Foreskin fibroblast (primary cell): ENCODE measurements at places on chromosomes 4 and X.
A peak's percentile ranks its signal among the peaks of the same experiment; 100 is the strongest.

DNA sequence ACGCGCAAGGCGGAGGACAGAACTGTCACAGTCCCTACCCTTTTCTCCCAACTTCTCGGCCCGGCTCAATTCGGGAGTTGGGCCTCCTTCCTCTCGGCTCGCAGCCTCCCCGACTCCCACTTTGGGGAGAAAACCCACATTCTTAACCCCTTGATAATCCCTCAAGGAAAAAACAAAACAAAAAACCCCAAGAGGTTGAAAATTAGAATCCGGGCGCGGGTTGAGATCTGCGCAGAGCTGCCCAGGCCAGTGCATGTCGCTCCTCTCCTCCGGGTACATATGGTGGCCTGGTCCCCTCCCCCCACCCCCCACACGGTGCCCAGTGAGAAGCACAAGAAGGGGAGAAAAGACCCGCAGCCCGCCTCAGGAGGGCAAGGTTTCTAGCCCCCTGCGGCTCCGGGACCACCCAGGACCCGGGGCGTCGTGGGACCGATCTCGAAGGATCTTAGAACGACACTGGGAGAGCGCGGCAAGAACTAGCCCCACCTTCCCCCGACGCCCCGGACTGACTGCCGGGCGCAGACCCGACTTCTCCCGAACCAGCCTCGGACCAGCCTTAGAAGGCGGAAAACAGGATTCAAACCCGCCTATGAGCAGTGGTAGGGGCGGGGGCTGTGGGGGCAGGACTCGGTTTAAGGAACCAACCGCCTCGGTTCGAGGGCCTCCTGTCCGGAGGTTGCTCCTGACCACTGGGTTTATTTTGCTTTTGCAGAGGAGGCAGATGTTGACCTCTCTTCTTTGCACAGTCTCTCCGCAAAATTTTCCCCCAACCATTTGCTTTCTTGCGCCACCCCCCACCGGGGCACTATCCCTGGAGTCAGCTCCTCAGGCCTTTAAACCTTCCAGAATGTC, 2.5 kb upstream of the PDGFRA start:
- DNase-seq, result peak; percentile 94

DNA sequence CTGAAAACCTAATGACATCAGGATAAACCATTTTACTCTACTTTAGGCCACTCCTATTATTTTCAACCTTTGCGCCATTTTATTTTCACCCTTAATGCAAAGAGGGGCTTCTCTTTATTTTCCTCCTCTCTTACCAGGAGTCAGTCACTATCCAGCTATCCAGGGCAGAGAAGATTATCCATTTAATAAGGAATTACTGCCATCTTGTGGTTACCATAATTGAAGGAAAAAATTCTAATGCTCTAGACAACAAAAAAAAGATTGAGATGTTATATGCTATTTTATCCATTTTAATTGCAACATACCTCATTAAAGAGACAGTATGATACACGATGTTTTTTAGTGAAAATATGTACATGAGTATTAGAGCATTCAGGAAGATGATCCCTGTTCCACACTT, 514.5 kb upstream of the FAM241A start:
- peak; percentile 59 for DNase-seq

- peak; percentile 42 for DNase-seq
Observed at GRCh38 chr4:11704186-11704830, 275.6 kb upstream of the HS3ST1 start.

DNA sequence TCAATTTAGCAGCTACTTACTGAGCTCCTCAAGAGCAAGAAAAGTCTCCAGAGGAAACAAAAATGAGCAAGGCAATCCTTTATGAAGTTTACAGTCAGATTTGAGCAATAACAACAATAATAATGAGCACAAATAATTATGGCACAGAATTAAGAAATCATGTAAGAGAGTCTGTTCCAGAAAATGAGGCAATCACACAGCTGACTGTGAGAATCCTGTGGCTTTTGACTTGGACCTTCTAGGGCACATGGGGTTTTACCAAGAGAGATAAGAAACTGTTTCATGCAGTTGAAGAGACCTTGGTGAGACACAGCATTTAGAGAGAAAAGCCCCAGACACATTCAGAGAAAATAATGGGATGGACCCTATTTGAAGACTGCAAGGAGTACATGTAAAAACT, 362.6 kb upstream of the MAGEB2 start:
- peak; percentile 11 for DNase-seq

DNA sequence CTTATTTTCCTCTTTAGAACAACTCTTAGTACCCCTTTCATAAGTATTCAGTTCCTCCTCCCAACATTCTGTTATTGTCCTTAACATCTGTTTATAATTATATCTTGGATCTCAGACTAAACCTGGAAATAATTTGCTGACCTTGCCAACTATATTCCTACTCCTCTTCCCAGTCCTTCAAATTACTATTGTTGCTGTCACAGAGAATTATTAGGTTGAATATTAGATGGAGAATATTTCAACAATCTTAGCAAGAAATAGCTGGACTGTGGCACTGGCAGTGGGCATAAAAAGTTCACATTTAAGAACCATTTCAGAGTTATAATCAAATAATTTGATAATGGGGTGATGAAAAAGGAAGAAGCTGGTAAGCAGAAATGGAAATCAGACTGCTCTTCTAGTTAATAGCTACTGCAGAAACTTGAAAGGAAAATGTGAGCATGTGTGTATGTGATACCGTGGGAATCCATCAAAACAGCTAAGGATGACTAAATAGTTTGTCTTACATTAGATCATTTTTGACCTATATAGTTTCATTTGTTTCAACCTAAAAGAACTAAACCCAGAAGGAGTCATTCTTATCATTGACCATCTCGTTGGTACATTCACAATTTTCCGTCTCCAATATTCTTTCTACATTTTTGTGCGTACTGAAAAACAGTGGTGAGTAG, 43.3 kb upstream of the PRDM8 start:
- peak; percentile 58 for DNase-seq

DNA sequence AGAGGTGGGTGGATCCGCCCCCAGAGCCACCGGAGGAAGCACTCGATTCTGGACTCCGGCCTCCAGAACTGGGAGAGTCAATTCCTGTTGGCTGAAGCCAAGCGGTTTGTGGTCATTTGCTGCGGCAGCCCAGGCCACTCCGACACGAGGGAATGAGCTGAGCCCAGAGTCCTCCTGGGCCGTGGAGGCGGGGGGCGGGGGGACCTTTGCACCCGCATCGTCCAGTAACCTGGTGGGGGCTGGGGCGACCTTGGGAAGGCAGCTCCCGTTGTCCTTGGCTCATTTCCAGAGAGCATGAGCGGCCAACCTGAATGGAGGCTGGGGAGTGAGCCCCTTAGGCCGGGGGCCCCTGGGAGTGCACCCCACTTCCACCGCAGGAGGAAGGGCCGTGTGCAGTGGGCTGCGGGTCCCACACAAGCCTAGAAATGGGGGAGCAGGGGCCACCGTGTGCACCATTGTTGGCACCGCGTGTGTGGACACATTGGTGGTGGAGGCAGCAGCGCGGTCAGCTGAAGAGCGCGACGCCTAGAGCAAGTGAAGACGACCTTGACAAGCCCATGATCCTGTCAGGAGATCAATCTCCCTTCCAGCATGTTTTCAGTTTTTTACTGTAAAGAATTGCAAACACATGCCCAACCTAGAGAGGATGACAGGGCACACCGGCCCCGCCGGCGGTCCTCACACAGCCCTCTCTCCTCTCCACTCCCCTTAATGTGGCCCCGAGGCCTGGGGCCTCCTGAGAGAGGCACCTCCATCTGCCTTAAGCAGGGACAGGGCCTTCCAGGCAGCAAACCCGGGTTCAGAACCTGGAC, 19.9 kb upstream of the DUSP9 start:
- DNase-seq, result no peak

DNA sequence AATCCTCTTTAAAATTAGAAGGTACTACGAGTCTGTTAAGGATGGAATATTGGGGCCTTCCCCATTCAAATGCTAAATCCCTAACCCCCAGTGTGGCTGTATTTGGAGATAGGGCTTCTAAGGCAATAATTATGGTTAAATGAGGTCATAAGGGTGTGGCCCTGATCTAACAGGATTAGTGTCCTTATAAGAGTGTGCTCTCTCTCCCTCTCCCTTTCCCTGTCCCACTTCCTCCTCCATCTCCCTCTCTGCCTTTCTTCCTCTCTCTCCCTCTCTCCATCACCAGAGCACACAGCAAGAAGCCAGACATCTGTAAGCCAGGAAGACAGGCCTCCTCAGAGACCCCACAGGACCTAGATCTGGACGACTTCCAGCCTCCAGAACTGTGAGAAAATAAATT, 116.9 kb downstream of the COL25A1 start:
- no peak for DNase-seq

DNA sequence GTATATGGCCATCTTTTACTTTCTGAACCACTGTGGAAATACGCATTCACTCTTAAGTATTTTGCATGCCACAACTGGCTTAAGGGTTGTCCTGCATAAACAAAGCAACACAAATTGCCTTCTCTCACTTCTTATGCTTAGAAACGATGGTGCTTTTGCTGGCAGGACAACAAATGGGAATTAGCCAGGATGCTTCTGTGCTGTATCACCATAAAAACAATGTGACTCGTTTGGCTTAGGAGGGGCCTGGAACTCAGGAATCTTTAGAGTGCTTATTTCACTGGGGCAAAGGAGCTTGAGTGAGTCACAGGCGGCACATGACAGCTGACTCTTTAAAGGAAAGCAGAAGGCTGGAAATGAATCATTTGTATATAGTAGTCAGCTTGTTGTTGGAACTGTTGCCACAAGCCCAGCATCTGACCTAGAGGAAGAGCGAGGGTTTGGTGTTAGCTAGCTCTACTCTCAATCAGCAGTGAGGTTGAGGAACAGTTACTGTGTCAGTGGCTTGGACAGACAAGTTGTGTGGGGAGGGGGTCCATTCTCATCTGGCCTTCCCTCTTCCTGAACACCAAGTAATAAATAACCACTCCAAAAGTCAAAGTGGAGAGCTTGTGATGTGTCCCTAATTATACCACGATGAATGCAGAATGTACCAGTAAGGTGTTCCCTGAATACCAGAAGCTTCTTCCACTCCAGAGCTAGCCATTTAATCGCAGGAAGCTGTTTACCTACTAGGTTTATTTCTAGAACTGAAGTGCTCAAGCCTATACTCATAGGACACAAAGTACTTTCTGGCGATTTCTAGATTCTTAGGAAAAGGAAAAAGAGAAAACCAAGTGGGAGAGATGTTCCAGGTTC, 293.1 kb downstream of the CAMK2D start:
- peak; percentile 99 for DNase-seq

DNA sequence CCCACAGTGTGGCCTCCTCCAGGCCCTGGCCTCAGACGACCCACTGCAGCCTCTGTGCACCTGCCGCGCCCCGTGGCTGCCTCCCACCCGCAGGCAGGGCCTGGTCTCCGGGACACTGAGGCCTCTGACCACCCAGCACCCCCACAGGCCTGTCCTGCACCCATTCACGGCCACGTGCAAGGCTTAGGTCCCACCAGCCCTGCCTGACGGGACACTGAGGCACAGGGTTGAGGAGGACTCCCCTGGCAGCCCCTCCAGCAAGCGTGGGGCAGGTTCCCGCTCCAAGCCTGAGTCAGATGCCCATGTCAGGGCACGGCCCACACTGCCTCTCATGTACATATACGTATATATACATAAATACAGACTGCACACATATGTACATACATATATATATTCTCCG, 23.5 kb downstream of the NELFA start:
- no peak for DNase-seq

DNA sequence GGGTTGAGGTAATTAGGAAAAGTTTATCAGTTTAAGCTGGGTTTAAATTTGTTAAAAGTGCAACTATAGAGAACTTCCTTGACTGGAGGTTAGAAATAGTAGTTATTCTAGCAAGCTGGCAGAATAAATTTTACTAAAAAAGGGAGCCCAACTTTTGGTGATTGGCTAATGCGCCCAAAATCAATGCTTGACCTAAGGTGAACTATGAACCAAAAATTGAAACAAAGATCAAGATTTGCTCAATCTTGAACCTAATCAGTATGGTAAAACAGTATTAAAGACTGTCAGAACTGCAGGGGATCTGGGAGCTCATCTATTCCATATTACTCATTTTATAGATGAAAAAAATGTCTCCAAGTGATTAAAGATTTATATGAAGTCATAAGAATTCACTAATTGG, 6.1 kb upstream of the SPATA18 start:
- no peak for DNase-seq

- no peak for DNase-seq
Observed at GRCh38 chr4:168794881-168795280, 215.2 kb downstream of the CBR4 start.

- peak; percentile 27 for DNase-seq
Observed at GRCh38 chr4:39305912-39306677, 60.1 kb downstream of the RFC1 start.

- DNase-seq, result no peak
Observed at GRCh38 chrX:132412208-132412607, 76.6 kb downstream of the MBNL3 start.

GRCh38 chrX:102840871-102841705, 96.0 kb upstream of the RAB40AL start:
- DNase-seq, result peak; percentile 22

GRCh38 chr4:37540486-37540885, 145.7 kb downstream of the RELL1 start:
- no peak for DNase-seq

- no peak for DNase-seq
Observed at GRCh38 chr4:566508-567295, 9.4 kb downstream of the TMEM271 start.
